ENCODE measurements at places on chromosomes 7 and 10.

- peak; percentile 13 for DNase-seq
Measured at GRCh38 chr10:35336921-35337823, 863 bp downstream of the CCNY start.

- DNase-seq, result no peak
Measured at GRCh38 chr7:142784716-142785115, 13.9 kb downstream of the PRSS2 start.

DNA sequence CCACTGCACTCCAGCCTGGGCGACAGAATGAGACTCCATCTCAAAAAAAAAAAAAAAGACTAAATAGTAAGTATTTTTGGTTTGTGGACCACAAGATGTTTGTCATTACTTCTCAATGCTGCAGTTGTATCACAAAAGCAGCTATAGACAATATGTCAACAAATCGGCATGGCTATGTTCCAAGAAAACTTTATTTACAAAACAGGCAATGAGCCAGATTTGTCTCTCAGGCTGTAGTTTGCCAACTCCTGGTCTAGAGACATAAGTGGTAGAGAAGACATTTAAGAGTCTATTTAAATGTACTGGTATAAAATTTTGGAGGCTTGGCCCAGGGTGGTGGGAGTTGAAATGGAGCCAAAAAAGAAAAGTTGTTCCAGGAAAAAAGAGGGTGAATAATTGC, 185.8 kb downstream of the SORCS1 start:
- no peak for DNase-seq

GRCh38 chr10:31028081-31028480, 3.6 kb downstream of the ZNF438 start:
- no peak for DNase-seq

DNA sequence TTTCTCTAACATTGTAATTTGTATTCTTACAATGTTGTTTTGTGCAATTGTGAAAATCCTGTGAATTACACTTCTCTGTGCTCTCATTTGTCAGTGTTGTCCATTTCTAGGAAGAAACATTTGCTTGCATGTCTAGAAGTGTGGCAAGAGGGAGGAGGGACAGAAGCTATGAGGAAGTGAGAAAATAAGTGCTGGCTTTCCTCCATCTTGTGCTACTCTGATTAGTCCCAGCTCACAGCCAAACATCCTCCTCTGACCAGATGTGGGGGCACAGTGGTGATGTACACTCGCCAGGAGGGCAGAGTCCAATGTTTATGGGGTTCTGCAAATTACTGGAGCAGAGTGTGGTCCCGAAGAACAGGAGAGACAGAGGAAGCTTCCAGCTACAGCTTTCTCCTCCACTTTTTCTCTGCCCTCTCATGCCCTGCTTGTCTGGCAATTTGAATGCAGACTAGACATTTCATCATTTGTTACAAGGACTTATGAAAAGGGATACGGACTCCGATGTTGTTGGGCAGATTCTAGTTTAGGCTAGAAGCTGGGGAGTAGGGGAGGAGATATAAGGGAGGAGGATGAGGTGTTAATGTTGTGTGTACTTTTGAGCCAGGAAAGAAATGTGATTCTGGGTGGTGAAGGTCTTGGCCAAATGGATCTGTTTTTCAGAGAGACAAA, 131.0 kb upstream of the C1GALT1 start:
- no peak for DNase-seq

DNA sequence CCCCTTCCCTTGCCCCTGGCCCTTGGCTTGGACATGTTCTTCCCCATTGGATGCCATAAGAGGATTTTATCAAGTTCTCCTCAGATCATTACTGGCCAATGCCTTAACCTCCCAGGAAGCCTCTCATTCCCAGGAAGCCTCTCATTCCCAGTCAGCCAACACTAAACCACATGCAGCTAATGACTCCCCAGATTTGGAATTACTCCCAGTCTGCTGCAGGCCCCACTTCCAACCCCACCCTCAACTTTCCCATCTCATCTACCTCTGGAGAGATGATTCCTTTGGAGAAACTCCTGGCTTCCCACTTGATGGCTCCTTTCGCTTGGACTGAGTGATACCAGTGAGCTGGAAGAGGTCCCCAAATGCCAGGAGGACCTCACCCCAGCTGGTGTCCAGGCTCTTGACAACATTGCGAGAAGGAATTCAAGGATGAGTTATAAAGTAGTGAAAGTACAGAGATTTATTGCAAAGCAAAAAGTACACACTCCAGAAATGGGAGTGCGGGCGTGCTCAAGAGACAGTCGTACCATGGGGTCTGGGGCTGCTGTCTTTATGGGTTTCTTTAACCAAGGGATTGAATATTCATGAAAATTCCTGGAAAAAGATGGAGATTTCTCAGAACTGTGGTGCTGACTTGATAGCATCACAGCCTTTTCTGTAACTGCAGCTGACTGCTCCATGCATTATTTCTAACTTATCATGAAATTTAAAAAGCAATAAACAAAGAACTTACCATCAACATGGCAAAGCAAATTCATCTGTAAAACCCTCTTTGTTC, 117.2 kb upstream of the ADCY1 start:
- DNase-seq, result no peak

- no peak for DNase-seq
Measured at GRCh38 chr7:36527549-36527913, 137.9 kb downstream of the ANLN start.

DNA sequence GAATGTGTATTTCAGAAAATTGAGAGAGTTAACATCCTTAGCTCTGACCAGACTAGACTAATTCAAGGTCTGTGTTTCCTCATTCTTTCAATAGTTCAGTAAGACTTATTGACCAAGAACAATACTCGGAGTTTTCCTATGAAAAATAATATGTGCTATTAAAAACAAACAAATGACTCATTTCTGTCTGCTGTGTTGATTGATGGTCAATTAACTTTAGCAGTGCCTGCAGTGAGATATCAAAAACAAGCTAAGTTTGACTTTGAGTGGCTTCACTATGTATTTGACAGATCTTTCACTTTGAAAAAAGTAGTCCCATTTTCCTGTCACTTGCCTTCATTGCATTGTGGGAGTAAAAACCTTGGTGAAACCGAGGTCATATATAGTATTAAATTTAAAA, 91.0 kb downstream of the GNAT3 start:
- no peak for DNase-seq

DNA sequence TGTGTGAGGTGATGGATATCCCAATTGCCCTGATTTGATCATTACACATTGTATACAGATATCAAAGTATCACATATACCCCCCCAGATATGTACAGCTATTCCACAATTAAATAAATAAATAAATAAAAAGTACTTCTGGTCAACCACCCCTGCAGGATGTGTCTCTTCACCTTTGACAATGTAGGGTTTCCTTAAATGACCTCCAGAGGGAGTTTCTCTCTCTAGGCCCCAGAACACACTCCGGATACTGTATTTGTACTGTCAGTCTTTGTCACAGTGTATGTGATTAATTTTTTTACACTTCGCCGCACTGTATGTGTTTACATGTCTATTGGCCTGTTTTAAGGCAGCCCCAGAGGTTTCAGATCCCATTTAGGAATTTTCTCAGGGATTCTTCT, 123.6 kb downstream of the ADCYAP1R1 start:
- DNase-seq, result no peak

- DNase-seq, result no peak
Measured at GRCh38 chr10:106919871-106920282, 244.6 kb downstream of the SORCS1 start.

- DNase-seq, result no peak
Measured at GRCh38 chr10:62270020-62270419, 1.4 kb upstream of the RTKN2 start.

GRCh38 chr7:31466036-31466435, 47.9 kb upstream of the ITPRID1 start:
- no peak for DNase-seq

GRCh38 chr10:14453593-14453992, 122.9 kb upstream of the FRMD4A start:
- no peak for DNase-seq

Measured in central memory CD8-positive, alpha-beta T cell (primary cell).